ENCODE measurements at places on chromosomes 1 and 21.

DNA sequence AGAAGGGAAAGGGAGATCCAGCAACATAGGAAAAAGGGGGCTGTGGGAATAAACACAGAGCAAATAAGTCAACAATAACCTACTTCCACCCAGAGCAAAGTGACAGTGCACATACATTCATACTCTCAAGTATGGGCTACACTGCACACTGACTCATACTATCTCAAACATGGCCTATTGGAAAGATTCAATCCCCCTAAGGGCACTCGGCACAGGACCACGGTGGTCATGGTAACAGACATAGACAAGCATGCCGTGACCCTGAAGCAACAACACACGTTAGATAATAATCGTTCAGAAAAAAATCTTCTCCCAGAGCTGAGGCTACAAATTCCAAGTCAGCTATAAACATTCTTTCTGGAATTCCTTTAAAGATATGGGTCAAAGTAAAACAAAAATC is 16.8 kb upstream of the JAK1 start:
- DNase-seq, result no peak

GRCh38 chr1:179588425-179589024 is 3.1 kb upstream of the TDRD5 start:
- no peak for DNase-seq

GRCh38 chr1:84260852-84261518 is 40.5 kb upstream of the SAMD13 start:
- DNase-seq, result no peak

- no peak for DNase-seq
These were observed 43.6 kb downstream of the PBX1 start for GRCh38 chr1:164602480-164603093.

DNA sequence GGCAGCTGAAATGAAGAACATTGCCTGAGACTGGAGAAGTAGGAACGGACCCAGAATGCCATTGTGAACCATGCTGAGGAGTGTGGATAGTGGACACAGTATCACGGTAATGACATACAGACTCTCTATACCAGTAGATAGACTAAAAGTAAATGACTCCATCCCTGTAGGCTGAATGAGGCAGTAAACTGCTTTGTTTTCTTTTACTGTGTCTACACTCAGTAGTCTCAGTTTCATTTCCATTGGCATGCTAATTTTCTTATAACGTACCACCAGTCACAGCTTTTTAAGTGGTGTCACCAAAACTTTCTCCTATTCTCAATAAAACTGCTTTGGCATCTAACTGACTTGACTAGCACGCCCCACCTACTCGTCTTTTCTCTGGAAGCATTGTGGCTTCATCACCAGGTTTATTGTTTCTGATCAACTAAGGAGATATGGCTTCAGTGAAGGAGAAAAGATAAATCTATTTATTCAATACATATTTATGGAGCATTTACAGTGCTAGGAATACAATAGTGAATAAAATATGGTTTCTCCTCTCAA is 8.4 kb upstream of the ZNF697 start:
- DNase-seq, result no peak

DNA sequence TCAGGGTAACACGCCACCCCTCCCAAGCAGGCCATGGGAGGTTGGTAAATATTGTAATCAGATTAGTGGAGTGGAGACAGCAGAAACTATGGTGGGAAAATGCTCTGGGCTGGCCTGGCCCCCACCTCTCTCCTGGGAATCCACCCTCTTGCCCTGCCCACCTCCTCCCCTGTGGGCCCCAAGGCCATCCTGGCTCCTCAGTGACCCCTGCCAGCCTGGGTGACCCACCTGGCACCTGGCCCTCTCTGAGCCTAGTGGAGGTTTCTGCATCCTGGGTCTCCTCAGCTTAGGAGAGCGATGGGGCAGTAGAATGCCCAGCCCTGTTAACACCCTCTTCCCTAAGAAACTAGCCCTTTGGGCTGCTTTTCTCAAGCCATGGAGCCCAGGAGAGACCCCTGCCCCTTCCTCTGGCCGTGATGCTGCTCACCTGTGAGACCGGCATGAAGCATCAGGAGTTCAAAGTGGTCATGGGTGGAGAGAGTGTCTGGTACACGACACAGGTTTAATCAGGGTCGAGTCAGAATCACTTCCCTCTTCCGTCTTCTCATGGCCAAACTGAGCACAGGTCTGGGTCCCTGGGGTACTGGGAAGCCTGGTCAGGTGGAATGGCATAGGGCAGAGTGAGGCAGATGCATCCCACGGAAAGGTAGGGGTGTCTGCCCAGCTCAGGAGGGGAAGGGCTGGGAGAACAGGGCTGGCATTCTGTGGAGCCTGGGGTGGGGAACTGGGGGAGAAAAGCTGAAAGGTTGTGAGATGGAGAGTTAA is 10.7 kb upstream of the DMBX1 start:
- DNase-seq, result no peak

GRCh38 chr1:154326546-154327465 is 1.5 kb downstream of the ATP8B2 start:
- DNase-seq, result no peak

- DNase-seq, result no peak
These were observed 23.6 kb upstream of the PKP1 start for GRCh38 chr1:201259476-201260235.

- no peak for DNase-seq
These were observed 5.8 kb downstream of the COG2 start for GRCh38 chr1:230648114-230648513.

DNA sequence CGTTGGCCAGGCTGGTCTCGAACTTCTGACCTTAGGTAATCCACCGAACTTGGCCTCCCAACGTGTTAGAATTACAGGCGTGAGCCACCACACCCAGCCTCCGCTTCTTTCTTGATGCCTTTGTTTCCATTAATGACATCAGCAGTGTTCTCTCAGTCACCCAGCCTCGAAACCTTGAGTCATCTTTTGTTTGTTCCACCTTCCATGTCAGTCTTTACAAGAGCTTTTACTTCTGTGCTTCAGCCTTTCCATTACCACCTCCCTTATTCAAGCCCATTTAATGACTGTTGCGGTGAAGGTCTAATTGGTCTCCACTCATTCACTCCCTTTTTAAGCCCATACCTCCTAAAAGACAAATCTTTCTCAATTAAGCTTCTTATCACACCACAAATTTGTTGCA is 146.6 kb upstream of the ADGRL2 start:
- DNase-seq, result no peak

DNA sequence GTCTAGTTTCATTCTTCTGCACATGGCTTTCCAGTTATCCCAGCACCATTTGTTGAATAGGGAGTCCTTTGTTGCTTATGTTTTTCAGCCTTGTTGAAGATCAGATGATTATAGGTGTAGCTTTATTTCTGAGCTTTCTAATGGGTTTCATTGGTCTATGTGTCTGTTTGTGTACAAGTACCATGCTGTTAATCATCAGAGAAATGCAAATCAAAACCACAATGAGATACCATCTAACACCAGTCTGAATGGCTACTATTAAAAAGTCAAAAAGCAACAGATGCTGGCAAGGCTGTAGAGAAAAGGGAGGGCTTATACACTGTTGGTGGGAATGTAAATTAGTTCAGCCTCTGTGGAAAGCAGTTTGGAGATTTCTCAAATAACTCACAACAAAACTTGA is 321.5 kb upstream of the PTBP2 start:
- DNase-seq, result no peak

- no peak for DNase-seq
These were observed 21.8 kb downstream of the DHRS3 start for GRCh38 chr1:12596007-12596821.

DNA sequence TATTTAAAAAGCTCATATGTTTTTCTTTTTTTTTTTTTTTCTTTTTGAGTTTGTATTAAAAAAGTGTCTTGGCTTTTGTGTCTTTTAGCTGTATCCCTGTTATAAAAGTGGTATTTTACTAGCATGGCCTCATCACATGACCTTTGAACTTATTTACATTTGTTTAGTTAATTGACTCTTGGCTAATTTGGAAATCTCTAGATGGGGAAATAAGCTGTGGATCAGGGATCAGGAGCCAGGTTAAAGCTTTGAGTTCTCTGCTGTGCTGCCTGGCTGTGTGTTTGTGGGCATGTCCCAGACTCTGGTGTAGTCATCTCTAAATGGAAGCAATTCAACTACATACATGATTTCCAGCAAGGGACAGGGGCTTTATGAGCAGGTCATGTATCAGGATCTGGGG is 56.5 kb downstream of the HHAT start:
- no peak for DNase-seq

DNA sequence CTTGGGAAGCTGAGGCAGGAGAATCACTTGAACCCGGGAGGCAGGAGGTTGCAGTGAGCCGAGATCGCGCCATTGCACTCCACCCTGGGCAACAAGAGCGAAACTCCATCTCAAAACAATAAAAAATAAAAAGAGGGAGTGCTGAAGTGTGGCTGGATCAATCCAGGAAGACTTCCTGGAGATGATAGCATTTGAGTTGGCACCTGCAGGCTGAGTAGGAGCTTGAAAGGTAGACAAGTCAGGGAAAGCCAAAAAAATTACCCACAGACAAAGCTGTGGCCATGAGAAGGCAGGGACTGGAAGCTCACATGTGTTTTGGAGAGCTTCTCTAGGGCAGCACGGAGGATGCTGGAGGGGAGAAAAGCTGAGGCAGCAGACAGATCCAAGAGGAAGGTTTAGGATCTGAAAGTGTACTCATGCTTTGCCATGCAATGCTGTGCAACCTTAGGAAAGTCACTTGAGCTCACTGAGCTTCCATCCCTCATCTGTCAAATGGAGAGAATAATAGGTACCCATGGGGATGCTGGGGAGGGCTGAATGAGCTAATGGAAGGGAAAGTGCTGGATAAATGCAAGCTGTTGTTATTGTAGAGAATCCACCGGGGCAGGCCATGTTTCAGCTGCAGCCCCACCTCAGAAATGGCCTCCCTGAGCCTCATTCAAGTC is 26.0 kb upstream of the SYNC start:
- no peak for DNase-seq

DNA sequence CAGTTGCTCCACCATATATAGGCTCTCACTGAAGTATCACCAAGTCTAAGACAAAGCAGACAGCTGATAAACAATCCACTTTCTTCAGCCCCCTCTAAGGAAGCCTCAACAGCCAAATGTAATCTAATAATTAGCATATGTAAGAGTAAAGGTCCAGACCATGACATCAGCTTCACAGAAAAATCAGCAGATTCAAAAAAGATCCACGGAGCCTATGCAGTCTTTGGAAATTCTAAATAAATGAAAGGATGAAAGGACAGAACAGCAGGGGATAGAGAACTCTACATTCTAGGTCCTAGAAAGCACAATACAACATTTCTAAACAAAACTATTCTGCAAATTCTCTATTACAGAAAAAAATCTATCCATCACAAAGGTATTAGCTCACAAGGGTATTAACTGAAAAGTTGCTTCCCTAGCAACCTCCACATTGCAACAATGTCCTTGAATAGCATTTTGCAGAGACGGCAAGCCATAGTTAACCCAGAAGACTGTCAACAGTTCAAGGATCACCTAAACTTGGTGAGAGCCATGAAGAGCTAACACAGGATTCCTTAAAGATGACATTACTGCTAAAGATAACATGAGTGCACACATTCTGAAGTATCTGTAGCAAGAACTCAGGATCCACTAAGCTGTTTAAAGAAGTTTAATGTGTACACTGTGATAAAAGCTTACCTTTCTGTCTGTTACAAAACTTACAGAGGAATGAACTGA is 74.3 kb downstream of the SIPA1L2 start:
- no peak for DNase-seq

GRCh38 chr1:228972576-228972975 is 237.3 kb downstream of the RHOU start:
- no peak for DNase-seq

GRCh38 chr1:36924282-36924811 is 110.0 kb downstream of the GRIK3 start:
- peak; percentile 5 for DNase-seq

- DNase-seq, result no peak
These were observed 8.1 kb upstream of the LMX1A start for GRCh38 chr1:165364568-165365133.

- DNase-seq, result no peak
These were observed 224.0 kb downstream of the KAZN start for GRCh38 chr1:14822493-14822892.

DNA sequence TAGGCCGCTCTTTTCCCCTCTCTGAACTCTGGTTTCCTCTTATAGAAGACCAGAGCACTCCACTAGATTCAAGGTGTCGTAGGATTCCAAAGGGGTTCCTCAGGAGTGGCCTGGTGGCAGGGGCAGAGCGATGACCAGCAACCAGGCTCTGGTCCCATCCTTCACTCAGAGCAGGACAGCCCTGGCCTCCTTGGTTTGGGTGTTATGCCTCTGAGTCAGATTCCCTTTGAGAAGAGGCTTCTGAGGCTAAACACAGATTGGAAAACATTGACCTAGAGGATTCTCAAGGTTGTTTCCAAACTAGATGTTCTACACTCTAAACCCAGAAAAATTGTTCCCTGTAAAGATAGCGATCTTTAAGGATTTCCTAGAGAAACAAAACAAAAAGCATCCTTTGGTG is 49.8 kb upstream of the IKBKE start:
- DNase-seq, result no peak

DNA sequence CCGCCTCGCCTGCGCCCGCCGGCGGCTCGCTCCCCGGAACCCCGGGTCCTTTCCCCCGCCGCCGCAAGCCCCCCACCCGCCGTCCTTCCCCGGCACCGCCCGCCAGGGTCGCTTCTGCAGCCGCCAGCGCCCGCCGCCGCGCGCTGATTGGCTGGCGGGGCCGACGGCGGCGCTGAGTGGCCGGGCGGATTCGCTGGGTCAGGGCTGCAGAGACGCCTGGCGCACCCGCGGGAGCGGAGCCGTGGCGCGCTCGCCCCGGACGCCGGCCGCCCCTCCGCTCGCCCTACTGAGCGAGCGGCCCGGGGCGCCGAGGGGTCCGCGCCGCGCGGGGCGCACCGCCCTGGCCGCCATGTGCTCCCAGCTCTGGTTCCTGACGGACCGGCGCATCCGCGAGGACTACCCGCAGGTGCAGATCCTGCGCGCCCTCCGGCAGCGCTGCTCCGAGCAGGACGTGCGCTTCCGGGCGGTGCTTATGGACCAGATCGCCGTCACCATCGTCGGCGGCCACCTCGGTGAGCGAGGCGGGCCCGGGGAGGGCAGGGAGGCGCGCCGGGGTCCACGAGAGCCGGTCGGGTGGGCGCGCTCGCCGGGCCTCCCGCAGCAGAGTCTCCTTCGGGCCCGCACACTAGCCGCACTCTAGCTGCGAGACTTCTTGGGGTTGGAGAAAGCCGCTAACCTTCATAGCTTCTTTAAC is at the start of gene RIMKLA:
RIMKLA (plus strand) TSS at position 207 of the 694 bp plus-strand sequence; CDS start at position 350, 143 bp downstream.
- DNase-seq, result peak; percentile 11

- no peak for DNase-seq
These were observed 95.9 kb downstream of the WDR64 start for GRCh38 chr1:241747992-241748391.

DNA sequence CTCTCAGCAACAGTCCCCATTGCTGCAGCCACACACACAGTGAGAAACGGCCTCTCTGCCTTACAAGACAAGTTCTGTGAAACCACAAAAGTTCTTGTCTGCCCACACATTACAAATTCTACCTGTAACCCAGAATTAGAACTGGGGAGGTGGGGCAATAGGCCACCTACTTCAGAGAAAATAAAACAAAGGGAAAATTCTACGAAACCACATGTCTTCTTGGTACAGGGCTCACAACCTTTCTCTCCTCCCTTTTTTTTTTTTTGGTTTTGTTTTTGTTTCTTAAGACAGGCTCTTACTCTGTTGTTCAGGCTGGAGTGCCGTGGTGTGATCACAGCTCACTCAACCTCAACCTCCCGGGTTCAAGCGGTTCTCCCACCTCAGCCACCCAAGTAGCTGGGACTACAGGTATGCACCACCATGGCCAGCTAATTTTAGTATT is 30.2 kb downstream of the LPAR3 start:
- DNase-seq, result no peak

GRCh38 chr1:211127166-211127565 is 6.8 kb downstream of the KCNH1 start:
- DNase-seq, result no peak
